ENCODE measurements at places on chromosomes 5 and 9.

- DNase-seq, result no peak
These were observed at the start of gene CD14 for GRCh38 chr5:140633021-140633471. TSS of gene CD14 (minus strand) at chr5:140633175. CDS start at chr5:140633071, 104 bp downstream.

DNA sequence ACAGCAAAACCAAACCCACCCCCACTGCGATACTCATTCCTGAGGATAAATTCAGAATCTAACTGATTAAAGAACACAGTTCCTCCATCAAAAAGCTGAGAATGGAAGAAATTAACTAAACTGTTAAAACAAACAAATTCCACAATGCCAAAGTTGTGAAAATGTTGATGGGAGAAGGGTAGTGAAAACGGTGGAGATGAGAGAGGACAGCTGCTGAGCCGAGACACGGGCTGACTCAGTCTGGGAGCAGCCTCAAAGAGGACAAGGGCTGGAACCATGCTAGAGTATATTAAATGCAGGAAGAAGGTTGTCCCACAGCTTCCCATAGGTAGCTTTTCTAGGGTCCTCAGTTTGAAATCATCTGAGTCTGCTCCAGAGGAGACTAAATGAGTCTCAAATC lies 14.3 kb downstream of the ADAMTS12 start:
- DNase-seq, result no peak

- no peak for DNase-seq
These were observed 761 bp upstream of the DNAJC25 start for GRCh38 chr9:111630182-111630963.

GRCh38 chr5:79318935-79319614 lies 83.1 kb downstream of the JMY start:
- no peak for DNase-seq

- DNase-seq, result peak; percentile 47
These were observed 18.1 kb upstream of the ARRDC3 start for GRCh38 chr5:91401175-91401574.

GRCh38 chr9:127682351-127683136 lies 24.2 kb upstream of the CFAP157 start:
- DNase-seq, result no peak

DNA sequence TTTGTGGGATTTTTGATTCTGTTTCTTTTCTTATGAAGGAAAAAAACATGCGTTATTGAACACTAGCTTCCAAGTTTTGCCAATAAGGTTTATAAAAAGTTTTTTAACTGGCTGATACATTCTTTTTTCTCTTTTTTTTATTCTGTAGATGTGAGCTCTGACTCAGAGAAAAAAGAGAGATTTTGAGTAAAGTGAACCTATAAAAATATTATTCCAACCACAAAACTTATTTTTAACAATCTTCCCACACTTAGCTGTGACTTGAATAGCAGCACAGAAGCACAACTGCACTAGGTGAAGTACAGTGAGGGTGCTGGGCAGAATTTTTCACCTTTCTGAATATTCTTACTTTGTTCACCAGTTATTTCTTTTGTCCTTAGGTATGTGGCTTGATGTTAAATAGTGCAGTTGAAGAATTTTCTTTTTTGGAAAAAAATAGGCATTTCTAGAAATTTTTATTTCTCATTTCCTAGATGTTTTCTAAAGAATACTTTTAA lies 41.6 kb downstream of the CHSY3 start:
- DNase-seq, result no peak

All from endodermal cell (in vitro differentiated cells).